ENCODE measurements at places on chromosomes 7 and 10. TPM values are rescaled to one million over a fixed set of nuclear protein-coding genes. Genes with fewer than 3 reads are reported as not detected.

The MLXIPL gene
- not detected for total RNA-seq

The GDF2 gene
- total RNA-seq, result not detected

The PLPP4 gene
- total RNA-seq, result not detected

The SLC29A4 gene
- 0.42 TPM for total RNA-seq

The MET gene
- total RNA-seq, result not detected

The TCTN3 gene
- 19.5 TPM for total RNA-seq

The FAM25G gene
- total RNA-seq, result not detected

The CRYGN gene
- 0.50 TPM for total RNA-seq

DNA sequence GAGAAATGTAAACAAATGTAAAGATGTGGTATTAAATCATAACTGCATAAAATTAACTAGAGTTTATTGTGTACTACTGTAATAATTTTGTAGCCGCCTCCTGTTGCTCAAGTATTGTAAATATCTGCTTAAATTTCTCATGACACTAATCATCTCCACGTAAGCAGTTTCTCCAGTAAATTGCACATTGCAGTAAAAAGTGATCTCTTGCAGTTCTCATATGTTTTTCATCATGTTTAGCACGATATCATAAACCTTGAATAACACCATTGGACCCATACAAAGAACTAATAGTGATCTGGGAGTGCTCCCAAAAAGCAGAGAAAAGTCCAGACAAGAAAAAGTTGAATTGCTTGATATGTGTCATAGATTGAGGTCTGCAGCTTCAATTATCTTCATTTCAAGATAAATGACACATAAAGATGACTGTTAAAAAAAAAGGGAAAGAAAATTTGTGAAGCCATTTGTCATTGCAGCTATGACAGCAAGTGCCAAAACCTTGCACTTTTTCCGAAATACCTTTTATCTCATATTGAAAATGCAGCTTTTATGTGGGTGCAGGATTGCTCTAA, 15.3 kb downstream of the LIPA start:
- no peak for DNase-seq

DNA sequence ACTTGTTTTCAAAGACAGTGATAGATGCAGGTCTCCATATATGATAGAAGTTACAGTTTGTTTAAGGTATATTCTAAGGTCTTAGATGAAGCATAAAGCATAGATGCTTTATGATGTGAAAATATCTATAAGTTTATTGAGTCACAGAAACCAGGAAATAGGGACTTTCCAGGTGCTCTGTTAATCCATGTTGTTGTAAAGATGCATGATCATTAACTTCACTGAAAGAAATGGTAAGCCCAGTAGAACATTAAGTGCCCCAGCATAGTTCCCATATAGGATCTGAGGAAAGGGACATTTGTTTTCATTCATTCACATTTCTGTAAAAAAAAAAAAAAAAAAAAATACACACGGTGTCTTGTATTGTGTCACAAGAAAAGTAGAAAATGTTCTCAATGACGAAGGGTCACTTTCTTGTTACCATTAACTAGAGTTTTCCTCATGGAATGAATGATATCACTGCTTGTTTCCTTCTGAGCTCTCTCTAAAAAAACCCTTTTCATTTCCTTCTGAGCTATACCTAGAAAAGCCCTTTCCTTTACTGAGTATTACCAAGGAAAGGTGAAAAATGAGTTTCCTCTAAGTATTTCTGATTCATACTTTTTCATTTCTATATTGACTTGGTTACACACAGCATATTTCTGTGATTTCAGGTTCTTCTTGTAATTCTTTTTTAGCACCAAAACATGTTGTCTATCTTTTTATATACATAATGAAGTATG, 105.2 kb downstream of the MACC1 start:
- no peak for DNase-seq

GRCh38 chr10:130560573-130560972, 424.4 kb downstream of the GLRX3 start:
- no peak for DNase-seq

DNA sequence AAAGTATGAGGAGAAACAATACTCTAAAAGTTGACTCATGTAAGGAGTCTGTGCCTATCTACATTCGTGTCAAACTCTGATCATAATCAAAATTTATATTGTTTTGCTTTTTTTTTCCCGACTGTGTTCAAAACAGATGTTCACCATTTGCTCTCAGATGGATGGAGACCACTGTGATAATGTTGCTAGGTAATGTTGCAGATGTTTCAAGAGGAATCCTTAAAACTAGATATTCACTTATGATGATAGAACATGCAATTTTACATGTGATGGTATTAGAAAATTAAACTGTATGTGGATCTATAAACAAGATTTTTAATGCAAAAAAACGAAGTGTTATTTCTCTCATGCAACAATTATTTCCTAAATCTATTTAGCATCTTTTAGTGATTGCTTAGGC, 1080.1 kb downstream of the REEP3 start:
- DNase-seq, result no peak

DNA sequence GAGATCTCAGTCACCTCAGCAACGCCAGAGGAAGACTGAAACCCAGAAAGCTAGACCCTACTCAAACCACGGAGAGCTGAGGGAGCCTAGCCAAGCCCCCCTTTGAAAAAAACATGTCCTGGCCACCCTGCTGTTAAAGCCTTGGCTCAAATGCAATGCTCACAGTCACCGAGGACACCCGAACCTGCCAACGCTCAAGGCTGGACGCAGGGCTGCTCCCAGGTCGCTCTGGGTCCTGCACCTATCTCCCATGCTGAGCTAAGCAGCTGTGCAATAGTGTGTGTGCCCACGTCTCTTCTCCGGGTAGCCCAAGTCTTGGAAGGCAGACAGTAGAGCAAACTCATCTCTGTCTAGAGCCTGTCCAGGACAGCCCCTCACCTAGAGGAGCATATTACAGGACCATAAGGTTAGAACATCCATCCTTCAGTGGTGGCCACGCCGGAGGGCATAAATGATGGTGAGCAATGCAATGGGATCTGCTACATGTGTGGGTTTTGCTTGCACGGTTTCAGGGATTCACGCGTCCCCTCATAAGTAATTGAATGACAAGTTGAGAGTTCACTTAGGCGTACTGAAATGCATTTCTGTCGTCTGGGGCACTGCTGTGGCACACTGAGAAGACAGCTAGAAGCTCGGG, 94.2 kb upstream of the DDC start:
- no peak for DNase-seq

DNA sequence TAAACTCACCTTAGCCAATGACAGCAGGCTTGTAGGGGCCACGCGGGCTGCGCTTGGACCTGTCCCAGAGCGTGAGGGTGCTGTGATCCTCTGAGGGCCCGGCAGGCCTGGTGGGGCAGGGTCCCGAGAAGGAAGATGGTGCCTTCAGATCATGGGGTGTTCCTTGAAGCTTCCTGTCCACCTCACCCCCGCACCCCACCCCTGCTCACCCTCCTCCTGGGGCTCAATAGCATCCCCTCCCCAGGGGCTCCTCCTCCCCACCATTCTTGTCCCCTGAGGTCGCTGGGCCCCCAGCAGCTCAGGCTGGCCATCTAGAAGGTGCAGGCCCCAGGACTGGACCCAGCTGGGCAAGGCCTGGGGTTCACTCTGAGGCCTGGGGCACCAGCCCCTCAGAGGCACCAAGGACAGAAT, 33.9 kb downstream of the PWWP2B start:
- DNase-seq, result no peak

DNA sequence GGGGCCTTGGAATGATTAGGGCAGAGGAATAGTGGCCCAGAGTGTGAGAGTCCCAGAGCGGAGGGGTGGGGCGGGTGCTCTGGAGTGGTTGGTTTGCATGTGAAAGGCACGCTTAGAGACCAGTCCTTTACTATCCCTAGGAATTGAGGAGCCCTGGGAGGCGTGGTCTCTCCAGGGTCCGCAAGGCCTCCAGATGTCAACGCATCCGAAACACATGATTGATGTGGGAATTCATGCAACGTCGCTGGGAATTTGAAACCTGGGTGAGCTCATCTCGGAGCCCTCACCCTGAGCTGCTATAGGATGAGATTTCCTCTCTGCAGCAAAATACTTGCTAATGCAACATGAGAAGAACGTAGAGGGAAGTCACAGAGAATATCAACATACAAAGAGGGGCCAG, 51.2 kb downstream of the NPTX2 start:
- DNase-seq, result no peak

DNA sequence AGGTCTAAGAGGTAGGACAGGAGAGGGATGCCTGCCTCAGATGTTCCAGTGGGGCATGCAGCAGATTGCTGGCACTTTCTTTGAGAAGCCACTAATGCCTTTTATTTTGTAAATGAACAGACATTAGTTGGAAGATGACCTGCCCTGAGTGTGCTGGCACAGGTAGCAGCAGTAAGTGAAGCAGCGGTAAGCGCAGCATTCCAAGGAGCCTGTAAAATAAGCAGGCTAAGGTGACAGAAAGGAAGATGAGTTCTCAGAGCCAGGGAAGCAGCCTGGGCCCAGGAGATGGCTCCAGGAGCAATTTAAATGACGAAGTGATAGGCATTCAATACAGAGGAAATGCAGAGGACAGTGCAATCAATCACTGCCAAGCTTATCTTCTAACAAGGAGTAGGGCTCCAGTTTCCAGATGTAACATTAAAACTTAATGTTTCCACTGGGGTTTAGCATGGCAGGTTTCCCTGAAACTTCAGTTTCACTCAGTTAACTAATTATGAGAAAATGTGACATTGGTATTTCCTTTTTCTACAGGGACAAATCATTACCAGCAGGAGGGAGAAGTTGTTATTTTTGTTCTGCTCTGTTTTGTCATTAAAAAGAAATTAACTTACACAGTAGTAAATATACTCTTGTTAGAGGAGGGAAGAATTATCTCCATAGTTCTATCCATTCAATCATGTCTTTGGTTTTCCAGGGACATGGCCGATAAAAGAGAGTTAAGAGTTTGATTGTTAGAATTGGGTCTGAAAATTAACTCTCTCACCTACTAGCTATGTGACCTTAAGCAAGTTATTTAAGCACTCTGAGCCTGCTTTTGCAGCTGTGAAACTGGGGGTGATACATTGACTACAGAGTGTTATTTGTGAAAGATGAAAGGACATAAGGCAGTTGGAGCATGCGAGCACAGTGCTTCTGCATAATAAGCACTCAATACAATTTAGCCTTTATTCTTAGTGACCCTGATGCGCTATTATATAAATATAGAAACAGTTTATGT, 96.6 kb upstream of the PTN start:
- DNase-seq, result no peak

DNA sequence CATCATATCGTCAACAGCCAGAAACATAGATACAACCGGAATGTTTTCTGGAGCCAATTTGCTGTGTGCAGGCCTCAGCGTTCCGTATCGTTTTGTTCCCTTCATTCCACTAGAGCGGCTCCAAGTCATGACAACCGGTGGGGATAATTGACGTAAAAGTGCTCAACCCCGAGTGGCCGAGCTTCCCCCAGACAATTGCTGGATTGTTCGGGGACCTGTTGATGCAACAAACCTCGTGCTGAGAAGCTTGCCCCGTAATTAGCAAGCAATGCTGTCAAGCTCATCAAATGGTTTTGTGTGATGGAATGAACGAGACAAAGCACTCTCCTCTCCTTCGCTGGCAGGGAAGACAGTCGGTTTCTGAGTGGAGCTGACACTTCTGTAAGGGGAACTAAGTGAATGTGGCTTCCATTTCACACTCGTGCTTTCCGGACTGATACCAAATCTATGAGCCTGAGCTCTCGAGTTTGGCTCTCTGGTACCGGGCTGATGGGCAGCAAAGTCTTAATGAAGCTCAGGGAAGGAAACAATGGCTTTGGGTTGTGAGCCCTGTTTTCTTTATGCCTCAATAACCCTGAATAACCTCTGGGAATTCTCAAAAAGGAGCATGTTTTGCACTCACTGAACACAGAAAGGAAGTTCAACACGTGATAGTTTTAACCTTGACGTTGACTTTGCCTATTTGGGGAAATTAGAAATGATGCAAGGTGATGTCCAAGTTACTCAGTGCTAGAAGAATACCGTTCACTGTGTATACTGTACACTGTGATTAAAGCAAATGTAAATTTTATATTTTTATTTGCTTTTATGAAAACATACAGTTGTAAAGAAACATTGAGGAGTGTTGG, 220.5 kb downstream of the BAMBI start:
- DNase-seq, result no peak

DNA sequence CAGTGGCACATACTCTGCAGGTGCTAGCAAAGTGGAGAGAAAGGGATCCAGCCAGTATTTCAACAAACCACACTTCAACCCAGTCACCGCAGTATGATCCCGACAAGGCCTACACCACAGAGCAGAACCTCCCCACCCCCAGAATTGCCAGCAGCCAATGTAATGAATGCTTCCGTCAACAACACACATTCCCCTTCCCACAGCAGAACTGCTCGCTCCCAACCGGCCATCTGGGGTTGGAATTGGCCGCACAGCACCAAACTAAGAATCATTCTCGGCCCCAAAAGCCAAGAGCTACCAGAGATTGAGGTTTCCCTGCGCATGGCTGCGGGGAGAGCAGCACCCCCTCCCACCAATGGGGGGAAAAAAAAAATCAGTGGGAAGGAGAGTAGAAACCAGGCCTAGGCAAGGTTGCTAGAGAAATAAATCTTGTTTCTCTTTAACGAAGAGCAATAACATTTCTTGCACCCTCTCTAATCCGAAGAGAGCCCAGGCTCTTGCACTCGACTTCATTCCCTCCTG, 1.1 kb downstream of the WASL start:
- peak; percentile 47 for DNase-seq

DNA sequence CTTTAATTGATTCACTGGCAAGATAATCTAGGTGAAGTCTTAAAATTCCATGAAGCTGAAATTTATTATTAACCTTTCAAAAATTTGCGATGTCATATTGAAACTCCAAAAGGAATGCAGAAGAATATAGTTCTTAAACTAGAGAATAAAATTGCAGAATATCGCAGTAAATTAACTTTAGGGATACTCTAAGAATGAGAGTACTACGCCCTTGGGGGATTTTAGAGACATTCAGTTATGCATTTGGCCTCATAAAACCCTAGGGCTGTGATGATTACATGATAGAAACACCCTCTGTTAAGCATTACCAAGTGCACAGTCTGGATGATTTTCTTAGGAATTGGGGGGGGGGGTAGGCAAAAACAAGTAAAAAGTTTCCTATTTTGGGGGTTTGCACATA, 3.7 kb downstream of the WNT2 start:
- no peak for DNase-seq

DNA sequence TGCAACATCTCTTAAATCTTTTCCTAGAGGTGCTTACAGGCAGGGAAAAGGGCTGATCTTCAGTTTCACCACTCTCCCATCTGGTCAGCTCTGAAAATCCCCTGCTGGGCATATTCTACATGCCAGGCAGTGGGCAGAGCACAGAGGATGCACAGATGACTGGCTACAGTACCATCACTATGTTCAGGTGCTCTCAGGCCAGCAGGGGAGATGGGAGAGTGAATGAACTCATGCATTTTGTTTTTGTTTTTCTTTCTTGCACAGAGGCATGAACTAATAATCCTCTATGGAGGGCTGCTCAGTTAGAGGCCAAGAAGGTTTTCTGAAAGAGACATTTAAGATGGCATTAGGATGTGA, 19.3 kb downstream of the ELMO1 start:
- no peak for DNase-seq

GRCh38 chr7:120874722-120875121, 16.8 kb upstream of the TSPAN12 start:
- no peak for DNase-seq

- DNase-seq, result no peak
Observed at GRCh38 chr10:119860866-119861607, 11.6 kb downstream of the MCMBP start.
